ENCODE measurements at places on chromosomes 2 and 18.

DNA sequence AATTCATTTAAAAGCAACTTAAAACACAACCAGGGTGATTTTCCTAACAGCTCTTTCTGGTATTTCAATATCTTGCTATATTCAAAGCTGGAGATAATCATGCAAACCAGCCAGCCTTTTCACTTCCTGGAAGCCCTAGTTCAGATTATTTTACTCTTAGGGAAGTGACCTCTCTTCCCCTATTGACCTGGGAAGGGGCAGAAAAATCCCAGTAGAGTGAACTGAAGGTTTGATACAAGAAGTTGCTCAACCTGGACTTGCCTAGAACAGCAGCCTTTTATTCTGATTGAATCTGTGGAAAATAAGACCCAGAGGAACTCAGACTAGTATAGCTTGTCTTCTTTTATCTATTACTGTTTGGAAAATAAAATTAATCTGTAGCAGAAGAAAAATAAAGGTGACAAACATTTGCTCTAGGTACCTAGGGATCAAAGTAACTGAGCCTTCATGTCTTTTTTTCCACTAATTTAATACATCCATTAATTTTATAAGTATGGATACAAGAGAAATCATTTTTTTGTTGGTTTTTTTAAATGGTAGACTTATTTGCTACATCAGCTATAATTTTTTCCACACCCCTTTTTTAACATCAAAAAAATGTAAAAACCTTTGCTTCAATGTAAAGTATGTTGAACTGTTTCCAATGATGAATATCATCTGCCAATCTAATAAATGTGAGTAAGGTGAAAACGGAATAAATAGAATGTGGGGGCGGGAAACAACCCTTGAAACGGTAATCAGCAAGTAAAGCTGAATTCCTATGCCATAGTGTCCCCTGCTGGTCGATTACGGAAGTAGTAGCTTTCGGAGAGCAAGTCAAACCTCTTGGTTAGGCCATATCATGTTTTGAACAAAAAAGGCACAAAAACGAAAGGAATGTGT lies 629.9 kb downstream of the NRXN1 start:
- DNase-seq = peak; percentile 59

- DNase-seq = no peak
Measured at GRCh38 chr2:232372231-232373208, 6.0 kb upstream of the ALPP start.

DNA sequence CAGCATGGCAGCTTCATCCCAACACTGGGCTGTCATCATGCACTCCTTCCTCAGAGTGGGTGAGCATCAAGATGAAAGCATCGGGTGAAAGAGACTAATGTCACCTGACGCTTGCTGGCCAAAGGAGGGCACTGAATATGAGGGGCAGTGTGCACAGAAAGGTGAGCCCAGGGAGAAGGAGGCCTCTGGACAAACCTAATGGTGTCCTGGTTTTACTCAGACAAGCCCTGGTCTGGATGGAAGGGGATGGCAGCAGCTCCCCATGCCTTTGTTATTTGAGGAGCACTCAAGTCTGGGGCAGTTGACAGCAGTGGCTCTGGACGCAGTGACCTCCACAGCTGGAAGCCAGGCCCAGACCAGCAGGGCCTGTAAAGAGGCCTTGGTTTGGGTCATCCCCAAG lies 209.7 kb downstream of the SMAD2 start:
- no peak for DNase-seq

- DNase-seq = no peak
Measured at GRCh38 chr18:58601468-58602266, 27.2 kb downstream of the ALPK2 start.

- no peak for DNase-seq
Measured at GRCh38 chr2:4995466-4995865, 696.7 kb upstream of the SOX11 start.

Data from activated naive CD4-positive, alpha-beta T cell treated with anti-CD3 and anti-CD28 coated beads for 36 hours (primary cell).